ENCODE measurements at places on chromosomes 4 and X.

DNA sequence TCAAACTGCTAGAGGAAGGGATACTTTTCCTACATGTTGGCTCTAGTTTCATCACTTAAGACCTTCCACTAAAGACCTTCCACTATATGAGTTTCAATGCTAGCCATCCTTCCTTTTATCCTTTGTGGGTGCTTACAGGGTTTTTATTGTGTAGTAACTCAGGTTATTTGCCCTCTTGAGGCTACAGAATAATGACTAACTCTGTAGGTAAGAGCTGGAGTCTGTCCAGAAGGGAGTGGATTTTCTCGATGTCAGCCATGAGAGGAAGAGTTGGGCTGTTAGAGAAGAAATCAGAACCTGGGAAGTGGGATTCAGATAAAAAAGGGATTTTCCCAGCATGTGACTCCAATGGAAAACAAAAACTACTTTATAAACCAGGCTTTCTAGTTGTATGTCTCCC lies 27.5 kb upstream of the HERC5 start:
- no peak for DNase-seq

DNA sequence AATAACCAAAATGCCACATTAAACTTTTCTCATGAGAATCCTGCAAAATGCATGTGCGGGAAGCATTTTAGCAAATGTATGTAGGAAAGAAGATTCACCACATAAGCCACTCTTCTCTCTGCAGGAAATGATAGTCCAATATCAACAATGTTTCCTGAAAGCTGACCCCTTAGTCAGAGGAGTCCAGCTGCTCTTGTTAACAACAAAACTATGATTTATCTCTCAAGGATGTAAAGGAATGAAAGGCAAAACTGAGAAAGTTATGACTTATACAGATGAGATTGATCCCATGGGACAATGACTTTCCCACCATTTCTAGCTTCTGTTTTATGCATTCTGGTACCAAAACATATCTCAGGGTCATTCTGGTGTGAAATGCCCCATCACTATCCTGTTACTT lies 125.0 kb upstream of the EDNRA start:
- no peak for DNase-seq

DNA sequence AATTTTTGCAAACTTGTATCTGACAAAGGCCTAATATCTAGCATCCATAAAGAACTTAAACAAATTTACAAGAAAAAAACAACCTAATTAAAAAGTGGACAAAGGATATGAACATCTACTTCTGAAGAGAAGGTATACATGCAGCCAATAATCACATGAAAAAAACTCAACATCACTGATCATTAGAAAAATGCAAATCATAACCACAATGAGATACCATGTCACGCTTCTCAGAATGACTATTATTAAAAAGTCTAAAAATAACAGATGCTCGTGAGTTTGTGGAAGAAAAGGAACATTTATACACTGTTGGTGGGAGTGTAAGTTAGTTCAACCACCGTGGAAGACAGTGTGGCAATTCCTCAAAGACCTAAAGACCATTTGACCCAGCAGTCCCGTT lies 24.0 kb downstream of the CEP44 start:
- DNase-seq = no peak

DNA sequence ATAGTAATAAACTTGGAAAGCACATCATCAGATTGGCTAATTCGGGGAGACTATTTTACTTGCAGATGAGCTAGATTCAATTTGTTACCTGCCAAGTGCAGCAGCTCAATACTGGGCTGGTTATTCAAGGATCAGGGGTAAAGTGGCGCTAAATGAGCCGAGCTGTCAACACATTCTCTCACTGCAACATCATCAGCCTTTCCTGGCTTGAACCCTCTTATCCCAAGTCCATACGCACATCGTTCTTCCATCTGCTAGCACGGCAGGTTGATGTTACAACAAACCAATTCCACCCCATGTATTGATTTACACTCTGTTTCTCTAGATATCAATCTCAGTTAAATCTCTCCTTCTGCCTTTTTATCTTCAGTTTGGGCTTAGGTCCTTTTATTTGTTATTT lies 2101.5 kb upstream of the AGA start:
- DNase-seq = no peak

GRCh38 chrX:21721195-21721594 lies 36.7 kb downstream of the SMPX start:
- no peak for DNase-seq

- no peak for DNase-seq
Observed at GRCh38 chrX:153495362-153495751, 577 bp downstream of the BGN start.

DNA sequence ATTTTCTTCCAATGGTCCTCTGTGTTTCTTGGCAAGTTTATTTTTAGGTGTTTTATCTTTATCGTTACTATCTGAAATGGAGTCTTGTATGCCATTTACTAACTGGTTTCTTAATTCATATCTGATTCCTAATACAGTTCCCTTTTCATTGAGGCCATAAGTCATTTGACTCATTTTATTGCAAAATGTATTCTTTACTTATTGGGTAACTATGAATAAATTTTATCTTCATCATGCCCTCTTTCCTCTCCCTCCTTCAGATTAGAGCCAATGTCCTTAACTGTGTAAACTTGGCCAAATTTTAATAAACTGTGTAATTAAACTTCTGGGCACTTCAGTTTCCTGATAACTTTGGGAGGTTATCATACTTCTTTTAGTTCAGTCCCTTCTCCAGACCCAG lies 19.3 kb upstream of the MSMO1 start:
- DNase-seq = no peak

DNA sequence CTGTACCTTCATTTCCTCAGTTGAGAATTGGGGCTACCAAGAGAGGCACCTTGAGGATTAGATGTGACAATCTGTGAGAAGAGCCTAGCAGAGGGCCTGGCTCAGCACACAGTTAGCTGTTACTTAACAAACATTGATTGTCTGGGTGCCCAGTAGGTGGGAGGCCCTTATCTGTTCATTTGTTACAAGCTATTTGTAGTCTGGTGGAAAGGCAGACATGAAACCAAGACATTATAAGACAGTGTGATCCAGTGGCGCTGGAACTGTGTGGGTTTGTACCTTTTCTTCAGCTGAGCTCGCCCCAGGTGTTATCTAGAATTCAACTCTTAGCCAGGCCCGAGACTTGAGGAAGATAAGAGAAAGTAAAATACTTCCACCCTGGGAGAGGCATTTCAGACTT lies 16.9 kb downstream of the AKAP4 start:
- DNase-seq = no peak

DNA sequence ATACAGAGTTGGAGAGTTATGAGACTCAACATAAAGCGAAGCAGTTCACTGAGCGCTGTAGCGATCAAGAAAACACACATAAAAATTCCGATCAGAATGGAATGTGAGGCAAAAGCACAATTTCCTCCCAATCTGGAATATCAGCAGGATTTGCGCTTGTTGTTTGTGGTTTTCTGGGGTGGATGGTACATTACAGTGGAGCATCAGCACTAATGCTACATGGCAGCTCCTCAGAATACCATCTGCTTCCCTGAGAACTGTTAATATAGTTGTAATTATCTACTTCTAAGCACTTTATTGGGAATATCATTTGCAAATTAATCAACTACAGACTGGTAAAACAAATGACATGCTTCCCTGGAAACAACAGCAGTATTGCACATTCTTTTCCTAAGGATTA lies 324.1 kb upstream of the PPARGC1A start:
- no peak for DNase-seq

GRCh38 chr4:25590171-25590570 lies 65.5 kb upstream of the SLC34A2 start:
- no peak for DNase-seq

GRCh38 chrX:1421433-1422134 lies 29.7 kb upstream of the SLC25A6 start:
- DNase-seq = no peak

GRCh38 chrX:53122013-53122412 lies 28.1 kb downstream of the KANTR start:
- DNase-seq = no peak

- no peak for DNase-seq
Observed at GRCh38 chr4:2944586-2945526, 18.4 kb downstream of the NOP14 start.

GRCh38 chrX:16851827-16852226 lies 18.3 kb downstream of the RBBP7 start:
- no peak for DNase-seq

DNA sequence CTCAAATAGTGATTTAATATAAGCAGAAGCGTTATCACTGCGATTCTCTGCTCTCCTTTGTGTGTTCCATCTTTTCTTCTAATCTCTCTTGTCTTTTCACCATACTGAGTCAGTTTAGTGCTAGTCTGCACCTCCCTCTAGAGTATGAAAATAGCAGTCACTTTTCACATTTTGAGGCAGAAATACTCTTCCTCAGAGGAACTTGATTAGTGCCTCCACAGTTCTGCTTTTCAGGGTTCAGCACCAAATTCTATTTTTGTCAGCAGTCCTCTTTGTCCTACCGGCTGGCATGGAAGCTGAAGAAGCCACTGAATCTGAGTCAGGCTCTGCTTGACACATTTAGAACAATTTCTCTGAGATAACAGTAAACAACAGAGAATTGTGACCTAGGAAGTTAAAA lies 49.7 kb upstream of the ANKRD17 start:
- DNase-seq = no peak

- no peak for DNase-seq
Observed at GRCh38 chr4:160595646-160596045, 1492.8 kb downstream of the RAPGEF2 start.

DNA sequence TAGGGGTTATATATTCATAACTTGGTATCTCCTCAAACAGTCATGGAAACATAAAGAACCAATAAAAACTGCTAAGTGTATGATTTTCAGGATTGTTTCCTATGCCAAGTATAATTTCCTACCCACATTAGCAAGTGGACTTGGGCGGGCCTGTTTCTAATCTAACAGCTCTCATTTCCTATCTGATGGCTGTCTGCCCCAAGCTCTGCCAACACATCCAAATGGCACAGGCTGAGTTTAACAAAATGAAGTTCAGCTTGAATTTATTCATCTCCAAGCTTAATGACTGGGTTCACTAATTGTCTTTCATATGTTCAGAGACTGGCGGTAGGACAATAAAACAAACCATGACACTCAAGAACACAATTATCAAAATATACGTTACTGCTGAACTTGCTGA lies 55.5 kb upstream of the S100G start:
- no peak for DNase-seq

DNA sequence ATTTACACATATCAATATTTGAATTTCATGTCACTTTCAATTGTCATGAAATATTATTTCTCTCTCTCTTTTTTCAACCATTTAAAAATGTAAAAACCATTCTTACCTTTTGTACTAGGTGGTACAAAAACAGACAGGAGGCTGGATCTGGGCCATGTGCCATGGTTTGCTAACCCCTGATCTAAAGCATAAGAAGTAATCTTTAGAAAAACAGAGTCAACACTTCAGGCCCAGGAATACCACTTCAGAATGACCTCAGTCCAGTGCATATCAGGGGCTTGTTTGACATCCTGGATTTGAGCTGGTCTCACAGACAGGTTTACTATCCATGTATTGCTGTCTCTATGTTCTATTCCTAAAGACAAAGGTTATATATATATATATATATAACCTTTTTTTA lies 102.5 kb downstream of the DCHS2 start:
- DNase-seq = no peak

DNA sequence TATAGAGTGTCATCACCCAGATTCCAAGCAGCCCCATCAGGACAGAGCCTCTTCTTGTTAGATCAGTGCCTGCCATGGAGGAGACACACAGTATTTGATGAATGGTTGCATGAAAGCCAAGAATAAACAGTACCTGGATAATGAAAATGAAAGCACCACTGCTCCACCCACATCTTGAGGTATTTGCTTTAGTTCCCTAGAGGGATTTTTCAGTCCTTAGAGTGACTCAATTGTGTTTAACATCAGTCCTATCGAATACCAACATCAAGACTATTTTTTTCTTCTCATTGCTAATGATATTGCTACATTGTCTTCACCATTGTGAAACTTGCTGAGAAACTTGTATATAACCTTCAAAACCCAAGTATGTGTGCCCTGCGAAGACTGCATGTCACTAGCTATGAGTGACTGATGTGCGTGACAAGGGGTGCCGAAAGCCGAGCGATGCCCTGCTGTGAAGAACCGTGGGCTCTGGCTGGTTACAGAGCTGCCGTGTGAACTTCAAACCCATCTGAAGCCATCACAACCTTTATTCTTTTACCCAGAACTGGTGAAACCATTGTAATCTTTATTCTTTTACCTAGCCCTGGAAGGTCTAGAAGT lies 211.3 kb upstream of the FAT1 start:
- DNase-seq = no peak

DNA sequence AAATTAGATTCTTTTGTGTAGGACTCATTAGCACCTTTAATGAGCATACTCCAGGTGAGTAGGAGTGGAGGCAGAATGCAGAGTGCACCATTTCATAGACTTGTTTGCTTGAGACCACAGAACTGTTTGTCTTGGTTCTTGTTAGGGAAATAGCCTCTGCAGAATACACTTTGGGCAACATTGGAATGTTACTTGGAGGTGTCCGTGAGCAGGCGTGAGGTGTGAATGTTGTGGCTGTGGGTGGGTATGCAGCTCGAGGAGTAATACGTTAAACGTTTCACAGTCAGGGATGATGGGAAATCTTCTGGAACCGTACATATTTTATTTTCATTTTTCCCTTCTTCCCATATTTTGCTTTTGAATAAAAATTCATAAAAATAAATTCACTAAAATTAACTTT lies 31.6 kb downstream of the PAQR3 start:
- no peak for DNase-seq

GRCh38 chrX:43970528-43970927 lies 2.7 kb downstream of the NDP start:
- no peak for DNase-seq

GRCh38 chr4:123976819-123977218 lies 580.2 kb downstream of the SPRY1 start:
- no peak for DNase-seq

GRCh38 chrX:85851418-85851817 lies 195.9 kb downstream of the CHM start:
- DNase-seq = no peak

GRCh38 chr4:164177753-164178152 lies 576.2 kb upstream of the SMIM31 start:
- DNase-seq = no peak

GRCh38 chrX:139801397-139801813 lies 93.4 kb upstream of the MCF2 start:
- no peak for DNase-seq

DNA sequence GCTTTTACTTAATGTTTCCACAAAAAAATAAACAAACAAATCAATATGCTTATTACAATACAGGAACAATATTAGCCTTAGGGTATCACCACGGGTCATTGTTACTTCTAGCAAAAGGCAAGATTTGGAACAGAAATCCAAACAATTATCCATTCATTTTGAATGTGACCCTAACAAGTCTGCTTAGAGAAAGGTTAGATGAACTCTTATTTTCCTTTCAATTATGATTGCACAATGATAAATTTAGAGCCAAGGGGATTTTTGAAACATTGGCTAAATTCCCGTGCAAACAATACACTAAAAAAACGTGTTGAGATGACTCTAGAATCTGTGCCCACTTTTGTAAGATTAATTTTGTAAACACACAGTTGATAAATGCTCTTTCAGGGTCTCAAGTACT lies 474.7 kb downstream of the PCDH7 start:
- DNase-seq = no peak

GRCh38 chr4:52410971-52411370 lies 248.1 kb downstream of the USP46 start:
- no peak for DNase-seq

- no peak for DNase-seq
Observed at GRCh38 chrX:121832446-121832845, 785.0 kb downstream of the GLUD2 start.

Data from stimulated activated CD8-positive, alpha-beta memory T cell treated with anti-CD3 and anti-CD28 coated beads, Interleukin-15, amount 100 ng/mL, for 24 hours (primary cell).